ENCODE measurements at places on chromosomes 5 and 9. TPM values are rescaled to one million over a fixed set of nuclear protein-coding genes. Genes with fewer than 3 reads are reported as not detected.

Gene ENHO
- 2.5 TPM for total RNA-seq

Gene CYSRT1
- total RNA-seq = not detected

Gene TMEM245
- 98.5 TPM for total RNA-seq

Gene IL3
- not detected for total RNA-seq

Gene LRRC14B
- total RNA-seq = 0.66 TPM

Gene NIPSNAP3A
- 23.8 TPM for total RNA-seq

Gene TGFBI
- total RNA-seq = 49.2 TPM

Gene KIF20A
- not detected for total RNA-seq

Gene SPINK13
- 0.33 TPM for total RNA-seq

Gene HSPA9
- 244 TPM for total RNA-seq
